Central memory CD8-positive, alpha-beta T cell (primary cell): ENCODE measurements at places on chromosomes 5 and 9.

- DNase-seq = no peak
Observed at GRCh38 chr9:125847735-125848134, 100.6 kb downstream of the PBX3 start.

- DNase-seq = no peak
Observed at GRCh38 chr5:179128976-179129375, 68.8 kb downstream of the ZNF354C start.

DNA sequence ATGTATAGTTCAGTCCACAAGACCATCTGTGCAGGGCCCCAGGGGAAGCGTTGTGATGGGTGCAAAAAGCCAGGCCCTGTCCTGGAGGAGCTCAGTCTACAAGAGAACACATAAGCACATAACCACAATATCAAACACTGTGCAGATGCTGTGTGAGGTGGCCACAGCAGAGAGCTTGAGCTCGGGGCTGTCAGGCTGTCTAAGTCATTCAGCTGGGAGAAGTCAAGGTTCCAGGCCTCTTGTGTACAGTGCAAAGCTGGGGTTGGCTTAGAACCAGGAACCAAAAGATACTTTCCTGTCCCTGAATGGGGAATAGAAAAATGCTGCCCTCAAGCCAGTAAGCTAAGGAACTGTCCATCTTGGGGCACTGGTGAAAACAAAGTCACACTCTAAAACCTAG is 75.0 kb downstream of the PRDM6 start:
- DNase-seq = no peak

- DNase-seq = no peak
Observed at GRCh38 chr5:91941588-91941987, 558.5 kb upstream of the ARRDC3 start.

DNA sequence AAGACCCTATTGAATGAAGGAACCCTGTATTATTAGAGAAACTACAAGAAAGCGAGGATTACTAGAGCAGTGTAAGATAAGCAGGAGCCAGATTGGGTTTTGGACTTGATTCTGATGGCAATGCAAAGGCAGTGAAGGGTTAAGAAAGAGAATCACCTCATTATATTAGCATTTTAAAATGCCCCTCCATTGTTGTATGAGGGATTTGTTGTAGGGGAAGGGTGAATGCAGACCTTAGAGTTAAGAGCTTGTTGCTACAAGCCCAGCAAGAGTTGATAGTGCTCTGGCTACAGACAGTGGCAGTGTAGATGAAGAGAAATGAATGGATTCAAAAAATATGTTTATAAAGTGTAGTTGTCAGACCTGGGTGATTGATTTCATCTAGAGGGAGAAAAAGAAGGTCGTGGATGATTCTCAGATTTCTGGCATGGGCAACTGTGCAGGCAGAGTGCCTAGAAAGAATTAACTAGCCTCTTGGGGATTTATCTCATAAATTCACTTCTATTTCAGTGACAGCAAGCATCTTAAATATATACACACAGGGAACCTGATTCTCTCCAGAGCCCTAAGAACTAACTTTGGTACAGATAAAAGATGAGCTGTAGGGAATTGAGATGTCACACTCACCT is 344.8 kb downstream of the ARRDC3 start:
- no peak for DNase-seq

- DNase-seq = no peak
Observed at GRCh38 chr5:83632874-83633273, 87.8 kb downstream of the HAPLN1 start.

DNA sequence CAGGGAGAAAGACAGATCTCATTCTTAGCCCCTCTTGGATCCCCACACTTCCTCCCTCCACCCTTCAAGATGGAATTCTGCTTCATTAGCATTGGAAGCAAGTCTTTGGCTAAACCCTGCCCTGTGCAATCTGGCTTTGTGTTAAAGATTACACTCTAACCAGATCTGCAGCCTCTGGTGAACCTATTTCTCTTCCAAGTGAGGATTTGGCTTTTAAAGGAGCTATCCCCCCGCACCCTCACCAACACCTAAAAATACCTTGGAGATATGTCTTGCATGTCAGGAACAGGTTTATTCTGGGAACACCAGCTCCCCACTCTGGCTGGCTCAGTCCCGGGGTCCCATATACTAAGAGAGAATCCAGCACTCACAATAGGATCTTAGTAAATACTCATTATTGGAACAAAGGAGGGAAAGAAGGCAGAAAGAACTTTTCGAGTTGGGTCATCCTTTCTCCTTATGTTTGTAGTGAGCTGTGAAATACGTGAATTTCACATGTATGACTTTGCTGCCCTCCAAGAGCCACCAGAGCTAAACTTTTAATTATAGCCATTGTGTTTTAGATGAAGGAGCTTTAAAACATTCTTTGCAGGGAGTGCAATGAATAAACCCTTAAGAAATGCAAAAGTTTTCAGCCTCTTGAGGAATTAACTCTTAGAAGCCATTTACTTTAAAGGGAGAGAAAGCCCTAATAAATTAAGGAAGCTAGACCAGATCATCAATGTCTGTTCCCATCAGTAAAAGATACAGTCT is 53.7 kb upstream of the HRH2 start:
- no peak for DNase-seq

- DNase-seq = no peak
Observed at GRCh38 chr5:179162351-179163235, 102.4 kb downstream of the ZNF354C start.

GRCh38 chr9:119868694-119869093 is 499.5 kb upstream of the BRINP1 start:
- no peak for DNase-seq

- DNase-seq = no peak
Observed at GRCh38 chr5:57432876-57433275, 49.7 kb downstream of the ACTBL2 start.

- DNase-seq = no peak
Observed at GRCh38 chr5:135089912-135090311, 55.9 kb upstream of the PITX1 start.

DNA sequence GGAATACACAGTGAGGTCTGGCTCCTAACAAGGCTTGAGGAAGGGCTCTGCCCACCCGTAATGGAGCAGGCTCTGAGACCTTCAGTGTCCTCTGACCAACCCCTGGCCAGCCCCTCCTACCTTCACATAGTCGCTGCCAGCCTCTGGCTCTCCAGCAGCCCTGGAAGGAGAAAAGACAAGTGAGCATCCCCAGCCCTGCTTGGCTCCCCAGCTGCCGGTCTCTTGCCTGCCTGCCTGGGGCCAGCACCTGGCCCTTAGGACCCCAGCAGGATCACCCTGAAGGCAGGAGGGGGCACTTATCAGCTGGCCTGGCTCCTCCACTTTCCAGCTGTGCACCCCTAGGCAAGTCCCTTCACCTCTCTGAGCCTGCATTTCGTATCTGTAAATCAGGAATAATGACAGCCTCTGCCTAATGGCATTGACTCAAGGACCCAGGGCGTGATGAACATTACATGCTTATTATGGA is 16.9 kb downstream of the SH2D3C start:
- DNase-seq = no peak

DNA sequence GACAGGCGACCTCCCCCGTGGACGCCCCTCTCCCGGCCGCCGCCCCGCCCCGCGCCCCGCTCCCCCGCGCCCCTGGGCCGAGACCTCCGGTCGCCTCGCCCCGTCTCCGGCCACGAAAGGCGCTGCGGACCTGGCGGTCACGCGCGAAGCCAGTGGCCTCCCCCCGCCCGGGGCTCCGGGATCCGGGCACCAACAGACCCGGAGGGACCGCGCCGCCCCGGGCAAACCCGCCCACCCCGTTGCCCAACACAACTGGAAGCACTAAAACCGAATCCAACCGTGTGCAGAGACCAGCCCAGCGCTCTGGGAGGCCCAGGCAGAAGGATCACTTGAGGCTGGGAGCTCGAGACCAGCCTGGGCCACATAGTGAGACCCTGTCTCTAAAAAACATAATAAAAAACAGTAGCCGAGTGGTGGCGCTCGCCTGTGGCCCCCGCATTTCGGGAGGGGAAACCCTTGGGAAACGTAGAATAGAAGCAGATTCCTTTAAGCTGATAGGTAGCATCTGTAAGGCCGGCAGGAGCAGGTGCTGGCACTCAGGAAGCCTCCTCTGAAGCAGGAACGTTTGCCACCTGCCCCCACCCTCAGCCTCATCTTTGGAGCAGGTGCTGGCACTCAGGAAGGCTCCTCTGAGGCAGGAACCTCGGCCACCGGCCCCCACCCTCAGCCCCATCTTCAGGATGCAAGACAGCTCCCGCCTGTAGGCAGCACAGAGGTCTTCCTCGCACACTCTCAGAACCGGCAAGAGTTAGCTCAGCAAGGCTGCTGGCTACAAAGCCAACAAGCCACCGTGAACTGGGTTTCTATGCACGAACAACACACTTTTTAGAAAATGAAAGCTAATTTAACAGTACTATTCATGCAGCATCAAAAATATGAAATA is 4.6 kb upstream of the SLC9A3 start:
- no peak for DNase-seq

- DNase-seq = no peak
Observed at GRCh38 chr5:93145767-93146166, 435.3 kb downstream of the NR2F1-AS1 start.

DNA sequence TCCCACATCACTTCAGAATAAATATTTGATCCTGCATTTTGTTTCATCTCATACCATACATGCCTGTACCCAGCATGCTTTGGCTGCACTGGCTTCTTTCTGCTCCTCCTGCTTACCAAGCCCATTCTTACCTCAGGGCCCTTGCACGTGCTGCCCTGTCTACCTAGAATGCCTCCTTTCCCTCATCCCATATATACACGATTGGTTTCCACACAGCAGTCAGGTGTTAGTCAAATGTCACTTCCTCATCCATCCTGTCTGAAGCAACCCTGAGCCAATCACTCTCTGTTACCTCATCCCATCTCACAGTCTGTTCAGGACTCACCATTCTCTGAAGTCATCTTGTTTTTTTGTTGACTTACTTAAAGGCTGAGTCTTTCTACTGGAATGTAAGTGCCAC is 30.3 kb downstream of the CAST start:
- DNase-seq = no peak

DNA sequence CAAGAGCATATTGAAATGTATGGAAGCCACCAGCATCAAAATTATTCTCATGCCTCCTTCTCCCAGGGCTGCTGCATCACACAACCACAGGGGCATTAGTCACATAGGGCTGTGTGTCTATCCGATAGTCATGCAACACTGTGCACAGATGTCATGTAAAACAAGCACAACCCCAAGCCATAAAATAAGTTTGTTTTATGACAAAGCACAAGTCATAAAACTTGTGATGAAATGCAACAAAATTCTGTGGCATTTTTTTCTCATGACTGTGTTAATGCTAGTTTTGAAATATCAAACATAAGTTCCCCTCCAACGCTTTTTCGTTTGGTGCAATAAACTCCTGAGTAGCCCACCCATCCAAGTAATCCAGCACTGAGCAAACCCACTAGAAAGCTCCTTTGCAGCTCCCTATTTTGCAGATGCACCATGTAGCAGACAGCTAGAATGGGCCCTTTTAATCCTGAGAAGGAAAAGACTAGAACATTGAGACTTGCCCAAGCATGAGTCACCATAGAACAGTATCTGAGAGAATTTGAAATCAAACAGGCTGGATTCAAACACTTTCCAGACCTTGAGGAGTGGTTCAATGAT is 93.3 kb upstream of the ZNF366 start:
- no peak for DNase-seq

DNA sequence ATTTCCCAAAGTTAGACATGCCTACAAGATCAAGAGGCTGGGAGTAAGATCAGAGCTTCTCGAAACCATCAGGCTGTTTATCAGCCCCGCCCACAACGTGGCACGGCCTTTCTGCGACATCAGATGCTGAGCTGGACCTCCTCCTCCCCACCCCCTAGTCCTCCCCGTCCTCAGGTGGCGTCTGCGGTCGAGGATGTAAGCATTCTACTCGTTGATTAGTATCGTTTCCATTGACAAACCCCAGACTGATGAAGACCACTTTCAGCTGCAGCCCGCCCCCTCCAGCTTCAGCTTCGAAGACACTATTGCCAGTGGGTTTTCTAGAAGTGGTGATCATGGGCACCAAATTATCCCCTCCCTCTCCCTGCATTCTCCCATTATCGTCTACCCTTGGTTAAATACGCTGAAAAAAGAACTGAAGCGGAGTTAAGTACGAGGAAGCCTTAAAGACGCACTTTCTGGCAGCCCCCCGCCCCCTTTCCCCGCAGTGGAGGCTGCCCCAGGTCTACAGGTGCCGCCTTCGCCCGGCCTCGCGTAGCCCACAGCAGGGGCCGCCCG is 1.1 kb downstream of the PPIC start:
- DNase-seq = no peak

DNA sequence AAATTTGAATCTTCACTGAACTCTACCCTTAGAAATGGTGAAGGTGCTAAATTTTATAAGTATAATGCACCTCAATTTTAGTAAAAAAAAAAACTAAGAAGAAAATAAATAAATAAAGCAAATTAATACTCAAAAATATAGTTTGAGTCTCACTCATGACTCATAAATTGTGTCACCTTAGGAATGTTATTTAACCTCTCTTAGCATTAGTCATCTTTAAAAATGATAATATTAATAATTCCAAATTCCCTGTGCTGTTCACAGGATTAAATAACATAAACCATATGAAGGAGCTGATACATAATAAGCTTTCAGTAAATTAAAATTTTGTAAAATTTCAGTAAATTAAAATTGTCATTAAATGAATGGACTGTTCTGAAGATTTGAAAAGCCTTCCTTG is 339.8 kb upstream of the RGMB start:
- DNase-seq = no peak

DNA sequence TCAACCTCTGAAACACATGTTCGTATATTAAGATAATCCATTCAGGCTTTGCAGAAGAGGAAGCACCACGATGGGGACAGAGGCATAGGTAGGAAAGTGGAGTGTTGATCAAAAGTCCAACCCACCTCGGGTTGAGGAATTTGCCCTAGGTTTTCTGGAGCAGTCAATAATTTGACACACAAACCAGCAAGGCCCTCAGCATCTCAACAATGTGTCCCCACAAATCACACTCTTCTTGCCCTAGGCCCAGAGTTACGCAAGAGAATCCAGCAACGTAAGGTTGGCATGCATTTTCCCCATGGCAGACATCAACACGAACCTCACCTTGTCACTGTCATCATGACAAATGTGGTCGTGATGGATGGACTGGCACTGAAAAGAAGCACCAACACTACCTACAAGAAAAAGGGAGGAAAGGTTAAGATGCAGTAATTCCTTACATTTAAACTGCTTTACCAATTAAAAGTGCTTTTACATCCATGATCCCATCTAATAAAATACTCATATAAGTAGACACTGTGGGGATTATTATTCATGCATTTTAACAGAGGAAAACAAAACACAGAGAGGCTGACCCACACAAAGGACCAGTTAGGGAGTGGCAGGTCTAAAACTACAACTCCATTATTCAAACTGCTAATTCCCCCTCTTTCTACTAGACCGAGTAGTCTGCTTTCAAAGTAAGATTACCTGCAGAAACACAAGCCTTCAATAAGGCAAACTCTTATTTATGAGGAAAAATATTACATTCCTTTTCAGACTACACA is 24.4 kb upstream of the RNF38 start:
- DNase-seq = no peak
